Suppressor macrophage treated with lipopolysaccharide for 4 hours (primary cell): ENCODE measurements at places on chromosomes 6 and 20.
A peak's percentile ranks its signal among the peaks of the same experiment; 100 is the strongest.

DNA sequence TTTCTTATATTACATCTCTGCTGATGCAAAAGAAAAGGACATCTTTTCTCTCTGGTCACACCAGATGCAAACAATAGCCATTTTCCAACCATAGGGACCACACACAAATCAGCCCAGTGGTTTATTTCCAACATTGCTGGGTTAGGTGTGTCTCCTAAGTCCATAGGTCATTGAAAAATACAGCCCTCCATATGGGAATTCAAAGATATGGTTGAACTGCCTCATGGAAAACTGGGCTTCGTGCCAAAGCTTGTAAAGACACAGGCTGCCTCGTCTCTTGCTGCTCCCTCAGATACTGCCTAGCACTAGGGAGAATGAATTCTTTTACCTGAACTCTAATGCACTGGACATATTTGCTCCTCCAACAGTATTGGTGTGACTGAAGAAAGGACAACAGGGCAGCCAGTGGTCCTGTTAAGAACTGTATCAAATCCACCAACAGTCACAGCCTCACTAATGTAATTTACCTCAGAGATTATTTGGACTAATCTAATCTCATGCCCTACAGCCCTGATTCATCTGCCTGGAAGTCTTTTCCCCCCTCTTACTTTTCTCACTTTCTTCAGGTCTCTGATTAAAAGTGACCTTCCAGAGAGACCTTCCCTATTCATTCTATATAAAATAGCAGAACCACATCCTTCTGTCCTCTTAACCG, 48.3 kb upstream of the TBC1D32 start:
- DNase-seq, result no peak

- peak; percentile 58 for DNase-seq
Observed at GRCh38 chr20:44683263-44684046, 31.7 kb upstream of the CCN5 start.

DNA sequence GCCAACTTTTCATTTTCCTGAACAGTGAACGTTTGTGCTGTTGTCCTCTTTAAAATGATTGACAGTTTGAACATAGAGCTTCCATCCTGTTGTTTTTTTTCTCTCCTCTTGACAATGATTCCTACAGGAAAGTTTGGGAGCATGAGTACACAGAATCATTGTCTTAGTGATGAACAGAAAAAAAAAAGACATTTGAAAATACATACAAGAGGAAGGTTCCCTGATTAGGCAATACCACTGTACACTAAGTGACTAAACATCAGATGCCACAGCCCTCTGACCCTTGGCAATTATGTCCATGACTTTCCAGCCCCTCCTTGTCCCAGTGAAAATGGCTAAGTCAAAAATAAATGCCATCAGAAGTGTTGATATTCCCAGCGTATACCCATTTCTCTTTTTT, 71.5 kb downstream of the RTN4IP1 start:
- DNase-seq, result peak; percentile 77

DNA sequence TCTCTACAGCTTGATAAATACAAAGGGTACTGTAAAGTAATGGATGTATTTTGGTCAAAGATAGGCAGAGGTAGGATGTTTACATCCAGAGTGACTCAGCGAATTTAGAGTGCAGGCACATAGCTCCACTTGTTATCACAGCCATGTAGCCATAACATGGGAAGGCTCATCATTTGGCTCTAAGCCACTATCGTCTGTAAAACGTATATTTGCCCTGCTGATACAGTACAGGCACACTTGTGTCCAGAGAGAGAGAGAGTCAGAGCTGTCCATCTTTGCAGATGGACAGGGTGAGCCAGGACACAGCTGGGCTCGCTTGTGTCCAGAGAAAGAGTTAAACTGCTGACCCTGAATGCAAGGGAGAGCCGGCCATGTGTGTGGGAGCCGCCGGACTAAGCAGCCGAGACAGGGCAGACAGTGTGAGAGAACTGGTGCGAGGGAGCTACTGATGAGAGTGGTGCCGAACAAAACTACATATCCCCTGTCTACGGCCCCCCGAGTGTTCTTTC, 619.0 kb downstream of the DOK5 start:
- no peak for DNase-seq

- no peak for DNase-seq
Observed at GRCh38 chr6:167015302-167015701, 16.1 kb downstream of the CEP43 start.
